ENCODE measurements at places on chromosomes 11 and 22.

DNA sequence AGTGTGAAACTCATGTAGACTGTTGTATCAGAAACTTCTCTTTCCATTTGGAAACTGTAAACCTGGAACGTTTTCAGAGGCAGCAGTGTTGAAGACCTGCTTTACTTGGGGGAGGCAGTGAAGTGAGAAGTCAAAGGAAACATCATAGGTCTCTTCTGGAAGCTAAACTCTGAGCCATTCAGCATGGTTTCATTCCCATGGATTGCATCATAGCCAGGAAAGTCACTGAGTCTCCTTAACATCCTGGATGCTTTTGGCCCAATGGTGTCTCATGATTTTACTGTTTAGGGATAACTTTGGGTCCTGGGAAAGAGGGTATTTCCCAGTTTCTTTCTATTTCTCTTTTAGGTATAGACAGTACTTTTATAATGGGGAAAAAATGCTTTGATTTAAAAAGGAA lies 153.2 kb upstream of the E2F8 start:
- no peak for DNase-seq

DNA sequence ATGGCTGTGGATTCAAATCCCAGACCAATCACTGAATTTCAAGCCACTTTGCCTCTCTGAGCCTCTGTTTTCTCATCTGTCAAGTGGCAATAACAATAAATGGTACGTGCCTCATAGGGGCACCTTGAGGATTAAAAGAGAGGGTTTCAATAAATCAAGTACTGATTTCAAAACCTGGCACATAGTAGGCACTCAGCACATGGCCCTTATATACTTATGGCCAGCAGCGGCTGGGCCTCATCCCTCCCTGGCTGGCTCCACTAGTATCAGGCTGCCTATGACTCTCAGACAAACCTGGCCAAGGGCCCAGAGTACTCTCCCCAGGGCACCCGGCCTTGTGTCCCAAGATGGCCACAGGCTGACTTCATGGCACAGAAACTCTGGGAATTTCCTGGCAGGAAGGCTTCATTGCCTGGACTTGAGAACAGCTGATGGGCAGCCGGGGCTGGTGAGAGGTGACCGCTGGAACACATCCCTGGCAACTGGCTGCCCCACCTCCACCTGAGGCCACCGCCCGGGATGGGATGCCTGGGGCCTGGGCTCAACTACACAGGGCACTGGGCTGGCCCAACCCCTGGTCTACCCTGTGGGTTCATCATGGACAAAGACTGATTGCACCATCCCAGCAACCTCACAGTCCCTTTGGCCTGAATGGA lies 3.4 kb downstream of the FADS3 start:
- no peak for DNase-seq

DNA sequence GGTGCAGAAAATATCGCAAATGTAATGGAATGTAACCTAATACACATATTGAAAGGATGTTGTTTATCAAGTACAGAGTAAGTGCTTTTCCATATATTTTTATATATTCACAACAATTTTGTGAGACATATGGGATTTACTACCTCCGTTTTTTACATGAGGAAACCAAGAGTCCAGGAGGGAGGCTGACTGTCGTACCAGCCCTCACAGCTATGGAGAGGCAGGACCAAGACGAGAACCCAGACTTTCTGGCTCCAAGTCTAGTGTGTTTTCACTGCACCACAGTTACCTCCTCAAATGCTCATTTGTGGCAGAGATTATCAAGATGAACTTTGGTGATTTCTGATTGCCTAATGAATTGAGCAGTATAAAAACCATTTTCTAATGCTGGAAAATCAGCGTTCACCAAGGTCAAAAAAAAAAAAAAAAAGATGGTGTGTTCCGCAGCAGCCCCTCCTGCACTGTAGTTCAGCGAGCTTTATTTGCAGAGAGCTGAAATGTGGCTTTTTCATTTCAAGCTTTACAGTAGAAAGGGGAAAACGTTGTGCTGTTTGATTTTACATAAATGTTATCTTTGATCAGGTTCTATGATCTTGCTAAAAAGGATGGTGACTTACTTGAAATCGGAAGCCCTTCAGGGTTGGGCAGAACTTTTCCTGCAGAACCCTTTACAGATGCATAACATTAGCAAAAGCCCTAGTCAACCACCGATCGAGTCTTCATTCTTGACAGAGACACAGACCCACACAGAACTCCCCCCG lies 44.7 kb upstream of the WEE1 start:
- DNase-seq = no peak

DNA sequence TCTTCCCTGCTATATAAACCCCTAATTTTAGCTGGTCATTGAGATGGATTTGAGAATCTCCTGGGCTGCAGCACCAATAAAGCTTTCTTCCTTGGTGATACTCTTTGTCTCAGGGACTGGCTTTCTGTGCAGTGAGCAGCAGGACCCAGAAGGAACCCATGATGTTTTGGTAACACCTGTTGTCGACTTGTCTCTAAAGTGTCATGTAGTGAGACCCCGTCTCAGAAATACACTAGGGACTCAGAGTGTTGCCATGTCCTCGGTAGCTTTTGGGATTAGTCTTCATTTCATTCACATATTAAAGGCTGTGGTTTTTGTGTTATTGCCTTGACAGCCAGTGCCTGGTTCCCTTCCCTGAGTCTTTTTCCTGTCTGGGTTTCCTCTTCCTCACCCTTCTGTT lies 1078.7 kb downstream of the TBC1D22A start:
- no peak for DNase-seq

DNA sequence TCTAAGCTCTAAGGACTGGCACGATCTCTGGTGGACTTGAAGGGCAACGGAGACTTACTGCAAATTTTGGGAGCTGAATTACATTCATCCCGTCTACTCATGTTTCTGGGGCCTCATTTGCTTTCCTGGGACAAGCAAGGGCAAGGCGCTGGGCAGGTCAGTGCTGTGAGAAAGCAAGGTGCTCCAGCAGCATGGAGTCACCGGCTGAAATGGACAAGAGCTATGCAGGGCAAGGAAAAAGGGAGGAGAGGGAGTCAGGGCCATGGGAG lies 25.6 kb downstream of the FLI1 start:
- no peak for DNase-seq

GRCh38 chr11:20013346-20014066 lies 146.8 kb downstream of the DBX1 start:
- peak; percentile 75 for DNase-seq

GRCh38 chr11:5369789-5370188 lies 13.8 kb upstream of the OR51M1 start:
- peak; percentile 84 for DNase-seq

Measured in hematopoietic multipotent progenitor cell treated with erythropoietin and hydrocortisone succinate and interleukin-3 and kit ligand, for 4 days (in vitro differentiated cells).